Activated CD8-positive, alpha-beta memory T cell treated with anti-CD3 and anti-CD28 coated beads, Interleukin-2, amount 50 U/mL, for 4 hours (primary cell): ENCODE measurements at places on chromosomes 3 and 15.

- DNase-seq = no peak
Observed at GRCh38 chr3:65761446-65762234, 277.1 kb downstream of the MAGI1 start.

GRCh38 chr3:116940719-116941118, 231.1 kb downstream of the TUSC7 start:
- no peak for DNase-seq

DNA sequence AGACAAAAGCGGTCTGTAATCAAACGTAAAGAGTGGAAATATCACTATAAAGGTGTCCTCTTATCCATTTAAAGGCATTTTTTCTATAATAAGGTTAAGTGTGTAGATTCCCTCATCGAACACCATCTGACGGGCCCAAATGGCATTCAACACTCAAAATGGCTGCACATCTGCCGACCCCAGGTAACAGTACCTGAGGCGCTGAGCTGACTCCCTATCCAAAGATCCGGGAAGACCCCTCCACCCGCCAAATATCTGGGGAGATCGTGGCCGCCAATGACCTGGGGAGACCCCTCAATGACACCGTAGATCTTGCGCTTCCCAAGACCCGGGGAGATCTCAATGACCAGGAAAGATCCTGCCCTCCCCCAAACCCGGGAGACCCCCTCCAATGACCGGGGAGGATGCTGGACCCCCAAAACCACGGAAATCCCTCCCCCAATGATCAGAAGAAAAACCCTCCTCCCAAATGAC, 476 bp downstream of the IP6K2 start:
- peak; percentile 21 for DNase-seq

DNA sequence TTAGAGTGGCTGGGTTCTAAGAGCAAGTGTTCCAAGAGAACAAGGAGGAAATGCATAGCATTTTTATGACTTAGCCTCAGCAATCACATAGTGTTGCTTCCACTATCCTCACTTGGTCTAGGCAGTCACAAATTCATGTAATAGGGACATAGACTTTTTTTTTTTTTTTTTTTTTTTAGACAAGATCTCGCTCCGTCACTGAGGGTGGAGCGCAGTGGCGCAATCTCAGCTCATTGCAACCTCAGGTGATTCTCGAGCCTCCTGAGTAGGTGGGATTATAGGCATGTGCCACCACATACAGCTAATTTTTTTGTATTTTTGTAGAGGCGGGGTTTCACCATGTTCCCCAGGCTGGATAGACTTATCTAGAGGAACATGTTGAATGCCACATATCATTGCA, 4.7 kb upstream of the GNB4 start:
- DNase-seq = no peak

DNA sequence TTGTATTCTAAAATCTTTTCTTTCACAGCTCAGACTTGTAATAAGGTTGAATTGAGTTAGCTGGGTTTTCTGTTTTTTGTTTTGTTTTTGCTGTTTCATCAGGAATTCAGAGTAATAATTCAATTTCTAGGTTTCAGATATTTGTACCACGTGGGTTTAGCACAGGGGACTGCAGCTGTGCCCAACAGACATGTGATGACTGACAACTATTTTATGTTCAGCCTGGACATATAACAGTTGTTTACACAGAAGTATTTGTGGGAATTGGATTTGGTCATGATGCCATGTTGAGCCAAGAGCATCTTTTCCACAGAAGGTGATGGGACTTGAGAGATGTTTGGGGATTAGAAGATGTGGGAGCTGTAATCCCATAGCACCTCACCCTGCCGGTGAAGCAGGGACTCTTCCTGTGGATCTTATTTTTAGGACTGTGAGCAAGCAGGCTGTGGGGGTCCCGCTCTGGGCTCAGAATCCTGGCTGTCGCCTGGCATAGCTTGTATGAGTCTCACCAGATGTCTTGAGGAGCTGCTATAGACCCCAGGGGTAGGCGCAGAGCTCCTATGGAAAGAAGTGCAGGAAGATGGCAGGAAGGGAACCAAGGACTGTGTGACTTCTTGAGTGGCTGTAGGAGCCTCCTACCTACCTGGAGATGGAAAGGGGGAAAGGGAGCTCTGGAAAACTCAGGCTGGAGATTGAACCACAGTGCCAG, 23.7 kb downstream of the PXYLP1 start:
- DNase-seq = no peak

- DNase-seq = peak; percentile 75
Observed at GRCh38 chr15:72199721-72200212, 2.2 kb upstream of the GRAMD2A start.
